Activated effector memory CD4-positive, alpha-beta T cell treated with Interleukin-2 at 50 U/mL for 16 hours (primary cell): ENCODE measurements at places on chromosomes 5 and 9.

GRCh38 chr5:71629950-71630349 lies 42.8 kb downstream of the MCCC2 start:
- no peak for DNase-seq

GRCh38 chr5:78819166-78819565 lies 165.9 kb downstream of the ARSB start:
- no peak for DNase-seq

DNA sequence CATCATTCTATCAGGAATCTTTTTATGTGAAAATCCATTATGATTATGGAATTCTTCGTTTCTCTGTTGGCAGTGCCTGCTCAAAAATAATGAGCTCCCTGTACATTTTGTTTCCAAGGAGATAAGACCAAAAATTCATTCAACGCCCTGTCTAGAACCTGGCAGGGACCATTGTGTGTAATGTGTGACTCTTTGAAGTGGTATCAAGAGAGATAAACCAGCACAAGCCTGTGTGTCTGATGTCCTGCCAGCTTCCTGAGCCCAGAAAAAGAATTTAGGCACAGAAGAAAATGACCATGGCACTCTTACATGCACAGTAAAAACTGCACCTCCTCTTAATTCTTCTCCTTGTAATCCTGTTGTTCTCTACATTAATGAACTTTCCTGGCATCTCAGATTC lies 177.4 kb downstream of the SAXO1 start:
- DNase-seq, result no peak

DNA sequence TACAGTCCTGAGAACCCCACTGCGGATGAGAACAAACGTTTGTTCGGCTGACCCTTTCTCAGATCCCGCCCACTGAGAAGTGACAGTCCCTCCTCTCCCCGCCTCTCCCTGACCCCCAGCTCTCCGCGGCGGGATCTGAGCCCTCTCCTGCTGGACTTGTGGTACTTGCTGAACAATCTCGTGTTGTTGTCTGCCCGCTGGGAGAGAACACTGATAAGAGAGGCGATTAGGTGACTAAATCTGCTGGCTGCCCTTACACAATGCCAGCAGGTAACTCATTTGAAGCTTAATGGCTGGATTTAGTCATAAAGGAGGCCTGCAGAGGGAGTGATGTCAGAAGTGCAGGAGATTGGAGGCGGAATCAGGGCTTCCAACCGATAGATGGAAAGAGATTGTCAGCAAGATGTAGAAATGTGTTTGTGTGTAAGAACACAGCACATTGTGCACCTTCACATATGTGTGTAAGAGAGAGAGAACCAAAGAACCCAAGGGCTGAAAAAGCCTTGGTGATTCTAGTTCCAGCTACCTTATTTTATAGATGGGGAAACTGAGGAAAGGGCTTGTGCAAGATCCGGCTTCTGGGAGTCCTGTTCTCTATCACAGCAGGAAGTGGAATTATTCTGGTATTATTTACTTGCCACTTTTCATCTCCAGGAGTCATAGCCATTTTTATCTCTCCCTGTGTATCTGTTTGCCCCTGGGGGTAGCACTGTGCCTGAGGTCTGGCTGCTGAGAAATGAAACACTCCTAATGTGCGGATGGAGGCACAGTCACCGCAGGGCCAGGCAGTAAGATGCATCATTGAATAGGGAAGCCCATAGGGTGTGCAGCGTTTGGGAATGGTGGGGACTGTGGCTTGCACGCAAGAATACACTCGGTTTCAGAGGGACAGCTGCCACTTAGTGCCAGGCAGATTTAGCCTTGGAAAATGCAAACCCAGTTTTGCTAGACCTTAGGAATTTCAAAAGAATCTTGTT lies 203.7 kb upstream of the MSX2 start:
- no peak for DNase-seq

DNA sequence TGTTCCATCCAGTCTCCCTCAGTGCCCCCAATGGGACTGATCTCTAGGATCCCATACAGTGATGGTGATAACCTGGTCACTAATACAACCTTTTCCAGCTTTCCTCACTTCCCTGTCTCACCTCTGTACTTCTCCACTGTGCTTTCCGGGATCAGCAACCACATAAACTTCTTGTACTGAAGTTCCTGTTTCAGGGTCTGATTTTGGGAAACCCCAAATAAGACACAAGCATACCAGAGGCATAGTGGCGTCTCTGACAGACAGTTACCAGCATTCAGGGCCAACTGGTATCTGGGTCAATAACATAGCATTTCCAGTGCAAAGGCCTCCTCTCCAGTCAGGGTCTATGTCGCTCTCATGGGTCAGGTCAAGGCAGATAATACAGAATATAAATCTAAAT lies 64.3 kb downstream of the GLDC start:
- no peak for DNase-seq

DNA sequence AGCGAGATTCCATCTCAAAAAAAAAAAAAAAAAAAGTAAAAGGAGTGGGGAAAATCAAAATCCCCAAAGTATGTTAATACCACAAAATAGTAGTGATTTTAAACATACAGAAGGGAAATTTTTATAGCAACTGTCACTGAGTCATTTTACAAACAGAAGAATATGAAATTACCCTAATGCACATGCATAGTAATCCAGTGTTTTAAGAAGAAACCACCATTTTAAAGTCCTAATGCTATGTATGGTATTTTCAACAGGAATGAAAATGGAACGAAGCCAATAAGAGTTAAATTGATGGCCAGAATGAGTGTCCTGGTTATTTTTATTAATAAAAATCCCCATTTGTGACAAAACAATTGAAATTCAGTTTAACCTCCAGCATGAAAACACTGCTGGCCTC lies 26.7 kb upstream of the NXNL2 start:
- no peak for DNase-seq
